Stimulated activated CD4-positive, alpha-beta T cell treated with anti-CD3 and anti-CD28 coated beads, TNF-alpha, amount 100 ng/mL, for 48 hours (primary cell): ENCODE measurements at places on chromosomes 6 and 20.

GRCh38 chr6:24323632-24324337 is 34.1 kb downstream of the DCDC2 start:
- no peak for DNase-seq

- DNase-seq: no peak
Observed at GRCh38 chr6:148854992-148855391, 108.2 kb downstream of the UST start.

GRCh38 chr6:166430269-166430668 is 47.5 kb upstream of the MPC1 start:
- no peak for DNase-seq

- DNase-seq: no peak
Observed at GRCh38 chr6:42970871-42971612, 7.9 kb downstream of the PEX6 start.

GRCh38 chr6:51533962-51534361 is 553.5 kb downstream of the PKHD1 start:
- DNase-seq: no peak

DNA sequence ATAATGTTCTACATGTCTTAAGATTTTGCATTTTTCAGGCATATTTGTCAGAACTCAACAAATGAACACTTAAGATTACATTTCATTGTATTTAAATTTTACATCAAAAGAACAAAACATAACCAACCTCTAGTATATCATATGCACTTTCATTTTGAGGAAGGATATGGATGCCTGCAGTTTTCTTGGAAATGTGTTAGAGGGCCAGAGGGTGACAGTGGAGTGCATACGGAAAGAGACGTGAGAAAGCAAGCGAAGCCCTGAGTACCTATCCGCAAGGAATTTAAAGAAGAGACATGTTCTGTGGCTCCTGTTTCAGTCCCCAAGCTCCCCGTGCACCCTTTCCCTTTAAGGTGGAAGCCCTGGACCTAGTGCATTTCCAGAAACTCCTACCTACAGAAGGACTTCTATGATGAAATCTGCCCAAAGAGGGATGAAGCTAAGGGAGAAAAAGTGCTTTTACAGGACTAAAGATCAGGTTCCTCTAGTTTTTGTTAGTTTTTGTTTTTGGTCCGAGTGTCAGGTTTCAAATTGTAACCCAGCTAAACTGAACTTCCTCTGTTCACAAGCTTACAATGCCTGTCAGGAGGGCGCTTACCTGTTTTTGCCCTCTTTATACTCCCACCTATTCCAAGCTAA is 38.8 kb downstream of the EZR start:
- no peak for DNase-seq

- DNase-seq: no peak
Observed at GRCh38 chr6:165635965-165636364, 27.1 kb downstream of the PDE10A start.

DNA sequence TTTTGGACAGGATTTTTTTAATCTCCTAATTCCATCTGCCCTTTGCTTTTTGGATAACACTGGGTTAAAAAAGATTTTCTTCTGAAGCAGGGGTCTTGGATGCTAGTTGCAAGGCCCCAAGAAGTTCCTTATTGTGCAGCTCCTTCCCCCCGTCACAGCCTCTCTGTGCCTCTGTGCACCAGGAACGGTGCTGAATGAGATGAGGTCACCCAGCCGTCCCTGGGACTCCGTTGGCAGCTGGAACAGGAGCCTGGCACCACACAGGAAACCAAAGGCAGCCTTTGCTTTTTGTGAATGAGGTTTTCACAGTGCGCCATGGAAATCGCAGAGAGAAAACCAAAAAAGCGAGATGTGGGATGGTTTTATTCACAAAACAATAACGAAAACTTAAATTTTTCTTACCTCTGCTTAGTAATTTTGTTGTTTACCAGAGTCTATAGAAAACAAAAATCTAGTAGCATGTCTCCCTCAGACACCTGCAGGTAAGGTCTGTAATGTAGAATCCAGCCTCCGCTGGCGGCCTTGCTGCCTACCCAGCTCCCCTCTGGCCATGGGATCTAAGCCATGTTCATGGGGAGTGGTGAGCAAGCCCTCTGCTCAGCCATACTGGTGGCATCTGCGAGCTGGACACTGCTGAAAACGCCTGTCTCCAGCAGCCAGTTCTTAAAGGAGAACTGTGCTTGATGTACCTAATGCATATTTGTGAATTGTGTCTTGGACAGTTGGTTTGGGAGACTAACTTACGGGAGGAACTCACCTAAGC is 40.4 kb upstream of the SYNJ2 start:
- no peak for DNase-seq

GRCh38 chr6:134593887-134594286 is 276.0 kb upstream of the SGK1 start:
- no peak for DNase-seq

DNA sequence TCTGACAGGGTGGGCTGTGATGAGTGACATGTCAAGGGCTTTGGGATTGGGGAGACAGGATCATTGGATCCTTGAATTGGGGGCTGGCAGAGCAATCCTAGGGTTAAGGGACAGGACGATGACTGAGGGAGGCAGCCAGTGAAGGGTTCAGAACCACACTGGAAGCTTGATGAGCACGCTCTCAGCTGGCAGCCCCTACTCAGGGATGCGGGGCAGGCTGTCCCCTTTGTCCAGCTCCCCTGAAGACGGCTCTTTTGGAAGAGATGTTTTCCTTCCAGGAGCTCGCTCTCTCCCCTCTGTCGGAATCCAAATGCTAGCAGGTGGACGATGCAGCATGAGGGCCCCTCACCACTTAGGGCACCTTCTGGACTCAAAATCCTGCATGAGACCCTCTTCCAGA is 8.4 kb downstream of the TGM3 start:
- DNase-seq: no peak

DNA sequence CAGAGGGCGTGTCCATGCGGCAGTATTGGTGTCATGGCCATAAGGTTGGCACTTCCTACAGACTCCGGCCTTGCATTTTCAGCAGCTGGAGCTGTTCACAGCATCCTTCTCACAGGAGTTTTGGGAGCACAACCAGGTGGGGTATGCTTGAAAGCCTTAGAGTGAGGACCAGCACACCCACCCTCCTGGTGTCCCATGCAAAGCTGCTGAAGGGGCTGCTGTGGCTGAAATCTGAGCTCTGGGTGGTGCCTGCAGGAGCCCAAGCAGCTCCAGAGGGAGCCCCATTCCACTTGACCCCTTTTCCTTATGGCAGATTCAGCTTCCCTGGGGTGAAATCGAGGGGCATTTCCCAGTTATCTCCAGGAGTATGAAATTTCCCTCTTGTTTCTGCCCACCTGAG is 74.0 kb upstream of the BHLHE23 start:
- DNase-seq: no peak

- no peak for DNase-seq
Observed at GRCh38 chr20:44021186-44021585, 106.5 kb downstream of the TOX2 start.

GRCh38 chr6:151679081-151679480 is 128.4 kb upstream of the ESR1 start:
- no peak for DNase-seq

DNA sequence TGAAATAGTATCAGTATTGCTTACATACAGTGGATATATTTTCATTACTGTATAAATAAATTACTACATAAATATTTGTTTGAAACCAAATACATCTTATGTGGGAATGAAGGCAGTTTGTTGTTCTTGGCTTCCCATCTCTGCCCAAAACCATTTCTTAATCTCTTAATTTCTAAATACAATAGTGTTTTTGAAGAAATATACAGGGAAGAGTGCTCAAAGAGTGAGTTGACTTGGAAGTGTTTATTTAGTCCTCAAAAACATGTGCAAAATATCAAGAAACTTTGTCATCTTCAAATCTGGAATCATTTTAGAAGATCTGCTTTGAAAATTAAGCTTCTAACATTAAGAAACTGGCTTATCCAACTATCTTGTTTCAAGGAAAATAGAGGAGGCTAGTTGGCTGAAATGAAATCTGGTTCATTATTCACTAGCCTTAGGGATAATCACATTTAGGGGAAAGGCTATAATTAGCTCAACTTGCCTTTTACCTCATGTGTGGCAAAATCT is 259.8 kb upstream of the FLRT3 start:
- DNase-seq: no peak

DNA sequence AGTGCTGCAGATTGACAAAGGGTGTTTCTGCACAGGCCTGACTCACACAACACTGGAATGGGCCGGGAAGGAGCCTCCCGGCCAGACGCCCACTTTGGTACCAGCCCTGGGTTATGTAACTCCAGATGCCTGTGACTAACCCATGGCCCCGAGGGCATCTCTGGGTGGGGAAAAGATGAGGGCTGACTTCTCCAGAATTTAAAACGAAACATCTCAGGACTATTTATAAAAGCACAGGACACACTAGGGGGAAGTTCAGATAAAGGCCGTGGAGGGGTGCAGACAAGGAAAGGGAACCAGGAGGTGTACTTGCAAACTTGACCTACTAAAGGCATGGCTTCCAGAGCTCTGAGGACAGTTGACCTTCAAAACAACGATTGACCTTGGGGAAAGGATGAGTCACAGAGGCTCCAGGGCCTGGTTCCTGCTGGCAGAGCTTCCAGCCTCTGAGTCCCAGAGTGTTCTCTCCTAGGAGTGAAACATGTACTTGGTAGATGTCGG is 196.9 kb downstream of the NFATC2 start:
- no peak for DNase-seq

DNA sequence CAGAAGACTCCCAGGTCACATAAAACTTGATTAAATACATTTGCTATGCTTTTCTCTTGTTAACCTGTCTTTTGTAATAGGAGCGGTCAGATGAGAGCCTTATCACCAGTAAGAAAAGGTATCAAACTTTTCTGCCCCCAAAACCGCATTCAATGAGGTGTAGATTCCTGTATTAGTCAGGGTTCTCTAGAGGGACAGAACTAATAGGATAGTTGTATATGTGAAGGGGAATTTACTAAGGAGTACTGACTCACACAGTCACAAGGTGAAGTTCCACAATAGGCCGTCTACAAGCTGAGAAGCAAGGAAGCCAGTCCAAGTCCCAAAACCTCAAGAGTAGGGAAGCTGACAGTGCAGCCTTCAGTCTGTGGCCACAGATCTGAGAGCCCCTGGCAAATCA is 32.7 kb downstream of the PTPRK start:
- DNase-seq: no peak

GRCh38 chr6:162863821-162864220 is 136.0 kb downstream of the PACRG start:
- no peak for DNase-seq
